ENCODE measurements at places on chromosomes 3 and 15. TPM values are rescaled to one million over a fixed set of nuclear protein-coding genes. Genes with fewer than 3 reads are reported as not detected.

DNA sequence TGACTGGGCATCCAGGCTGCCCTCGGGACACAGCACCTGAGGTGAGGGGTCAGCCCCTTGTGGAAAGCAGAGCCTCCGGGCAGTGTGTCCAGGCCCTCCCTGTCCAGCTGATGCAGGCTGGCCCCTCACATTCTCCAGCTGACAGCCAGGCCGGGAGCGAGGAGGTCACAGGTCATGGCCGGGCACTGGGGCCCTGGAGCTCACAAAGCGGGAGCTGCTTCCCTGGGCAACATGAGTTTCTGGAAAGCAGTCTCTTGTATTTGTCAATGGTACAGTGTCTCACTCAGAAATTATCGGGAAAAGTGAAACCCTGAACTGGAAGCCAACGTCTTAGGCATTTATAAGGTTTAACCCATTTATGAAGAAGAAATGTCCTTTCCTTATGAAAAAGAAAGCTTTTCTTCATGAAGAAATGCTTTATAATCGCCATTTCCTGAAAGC lies 118.5 kb downstream of the OPA1 start:
- peaks cover 17% of the 10 kb centered on the region for H3K36me3 ChIP-seq
- no peak for DNase-seq
- no peak overlapping the region for H3K4me3 ChIP-seq
- peak overlapping the region; percentile 35 for H3K27ac ChIP-seq

- no peaks in the 10 kb centered on the region for H3K27me3 ChIP-seq
- no peak overlapping the region for H3K4me3 ChIP-seq
- DNase-seq: no peak
- no peak overlapping the region for H3K27ac ChIP-seq
- peaks cover 41% of the 10 kb centered on the region for H3K4me1 ChIP-seq
Measured at GRCh38 chr15:64599226-64599625, 138.8 kb downstream of the ZNF609 start.

DNA sequence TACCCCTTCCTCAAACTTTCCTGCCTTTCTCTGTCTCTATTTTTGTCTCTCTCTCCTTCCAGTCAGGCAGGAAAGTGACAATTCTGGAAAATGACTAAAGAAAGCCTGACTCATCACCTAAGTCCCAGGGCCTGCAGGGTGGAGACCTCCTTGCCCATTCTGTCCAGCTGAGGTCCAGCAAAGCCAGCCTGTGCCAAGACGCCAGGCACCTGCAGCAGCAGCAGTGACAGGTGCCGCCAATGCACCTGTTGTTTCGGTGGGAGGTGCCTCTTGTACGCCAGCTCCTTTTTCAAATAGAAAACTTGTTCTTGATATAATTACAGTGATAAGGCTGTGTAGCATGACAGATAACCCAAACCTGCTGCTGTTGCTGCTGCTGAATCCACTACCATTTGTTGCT lies 501.3 kb downstream of the NTRK3 start:
- peaks cover 3% of the 10 kb centered on the region for H3K4me1 ChIP-seq
- H3K27ac ChIP-seq: no peak overlapping the region
- peaks cover 17% of the 10 kb centered on the region for H3K27me3 ChIP-seq
- no peak for DNase-seq

- no peaks in the 10 kb centered on the region for H3K36me3 ChIP-seq
- DNase-seq: no peak
- H3K27me3 ChIP-seq: peaks cover 2% of the 10 kb centered on the region
- H3K27ac ChIP-seq: no peak overlapping the region
Measured at GRCh38 chr3:192482809-192483208, 244.5 kb downstream of the FGF12 start.

DNA sequence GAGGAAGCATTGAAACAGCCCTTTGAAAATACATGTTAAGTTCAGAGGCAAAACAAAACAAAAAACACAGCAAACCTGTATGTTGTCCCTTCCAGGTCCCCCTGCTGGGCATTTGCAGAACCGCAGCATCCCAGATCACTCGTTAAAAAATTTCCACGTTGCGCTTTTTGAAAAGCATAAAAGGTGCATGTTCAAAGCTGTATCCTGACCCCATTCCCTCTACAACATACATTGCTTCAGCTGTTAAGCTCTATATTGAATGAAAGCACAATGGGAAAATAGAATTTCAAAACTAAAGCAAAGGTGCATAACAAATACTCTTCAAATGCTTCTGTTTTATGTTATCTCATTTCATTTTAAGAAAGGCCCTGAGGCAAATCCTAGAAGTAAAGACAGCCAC lies 328.3 kb downstream of the THSD4 start:
- no peaks in the 10 kb centered on the region for H3K36me3 ChIP-seq
- peaks cover 14% of the 10 kb centered on the region for H3K4me1 ChIP-seq
- no peak for DNase-seq
- H3K4me3 ChIP-seq: no peak overlapping the region
- H3K27ac ChIP-seq: peak overlapping the region; percentile 3
- H3K27me3 ChIP-seq: no peaks in the 10 kb centered on the region

DNA sequence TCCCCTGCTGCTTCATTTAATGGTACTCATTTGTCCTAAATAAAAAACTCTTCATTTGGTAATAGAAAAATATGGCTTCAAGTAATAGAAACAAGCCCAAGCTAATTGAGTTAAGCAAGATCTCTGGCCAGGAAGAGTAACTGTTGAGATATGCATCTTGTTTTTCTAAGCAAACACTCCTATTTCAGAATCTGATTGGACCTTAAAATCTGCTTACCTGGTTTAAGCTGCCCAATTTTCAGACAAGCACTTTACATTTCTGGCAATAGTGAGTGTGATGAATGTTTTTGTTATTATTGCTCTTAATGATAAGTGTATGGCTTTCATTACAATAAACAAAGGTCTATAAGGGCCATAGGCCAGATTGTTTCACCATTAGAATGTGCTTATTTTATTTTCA lies 86.2 kb downstream of the CMSS1 start:
- H3K36me3 ChIP-seq: peaks cover 7% of the 10 kb centered on the region
- no peaks in the 10 kb centered on the region for H3K27me3 ChIP-seq
- no peak overlapping the region for H3K4me3 ChIP-seq

Gene DUOXA2
- 0.17 TPM for total RNA-seq

- peaks cover 42% of the 10 kb centered on the region for H3K27me3 ChIP-seq
- H3K4me3 ChIP-seq: no peak overlapping the region
- no peak for DNase-seq
- peaks cover 33% of the 10 kb centered on the region for H3K4me1 ChIP-seq
- peaks cover 4% of the 10 kb centered on the region for H3K36me3 ChIP-seq
Measured at GRCh38 chr3:54856271-54856670, 71.6 kb downstream of the LRTM1 start.

GRCh38 chr3:85081191-85081906 lies 122.6 kb downstream of the CADM2 start:
- H3K36me3 ChIP-seq: no peaks in the 10 kb centered on the region
- H3K27ac ChIP-seq: peak overlapping the region; percentile 65
- no peaks in the 10 kb centered on the region for H3K4me1 ChIP-seq
- DNase-seq: no peak
- no peaks in the 10 kb centered on the region for H3K27me3 ChIP-seq

Gene CKMT1A
- total RNA-seq: 37.3 TPM

DNA sequence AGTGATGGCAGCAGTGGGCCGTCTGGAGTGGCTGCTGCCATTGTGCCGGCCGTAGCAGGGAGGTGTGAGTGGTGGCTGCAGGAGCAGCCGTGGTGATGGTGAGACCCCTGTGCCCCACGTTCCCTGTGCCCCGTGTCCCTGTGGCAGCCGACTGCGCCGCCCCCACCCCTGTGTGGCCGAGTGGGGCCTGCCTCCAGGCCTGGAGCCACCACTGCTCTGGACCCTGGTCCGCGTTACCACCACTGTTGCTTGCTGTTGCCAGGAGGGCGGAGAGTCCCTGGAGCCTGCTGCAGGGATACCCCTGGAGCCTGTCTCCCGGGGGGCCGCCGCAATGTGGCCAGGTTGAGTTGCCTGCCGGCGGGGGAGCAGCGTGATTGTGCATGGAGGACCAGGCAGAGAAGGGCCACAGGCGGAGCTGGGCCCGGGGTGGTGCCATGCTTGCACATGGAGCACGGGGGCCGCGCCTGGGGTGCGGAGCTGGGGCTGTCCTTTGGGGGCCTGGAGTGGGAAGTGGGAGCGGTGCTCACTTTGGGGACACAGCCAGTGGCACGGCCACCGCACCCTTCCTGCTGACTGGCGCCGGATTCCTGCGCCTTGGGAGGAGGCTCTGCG lies 50.1 kb downstream of the SLC6A20 start:
- H3K36me3 ChIP-seq: peaks cover 6% of the 10 kb centered on the region
- no peak overlapping the region for H3K4me3 ChIP-seq
- H3K4me1 ChIP-seq: no peaks in the 10 kb centered on the region
- no peak for DNase-seq
- no peak overlapping the region for H3K27ac ChIP-seq
- H3K27me3 ChIP-seq: no peaks in the 10 kb centered on the region

Gene GATA2
- total RNA-seq: 23.9 TPM

GRCh38 chr15:80168421-80168820 lies 15.6 kb downstream of the FAH start:
- no peak for DNase-seq
- no peak overlapping the region for H3K4me3 ChIP-seq
- H3K27me3 ChIP-seq: no peaks in the 10 kb centered on the region
- no peak overlapping the region for H3K27ac ChIP-seq
- no peaks in the 10 kb centered on the region for H3K4me1 ChIP-seq
- H3K36me3 ChIP-seq: peaks cover 23% of the 10 kb centered on the region

GRCh38 chr3:106428565-106428994 lies 559.8 kb upstream of the CBLB start:
- H3K4me1 ChIP-seq: peaks cover 8% of the 10 kb centered on the region
- no peaks in the 10 kb centered on the region for H3K36me3 ChIP-seq
- no peak overlapping the region for H3K4me3 ChIP-seq
- no peak for DNase-seq
- no peaks in the 10 kb centered on the region for H3K27me3 ChIP-seq

Gene RNU6-1
- total RNA-seq: not detected

DNA sequence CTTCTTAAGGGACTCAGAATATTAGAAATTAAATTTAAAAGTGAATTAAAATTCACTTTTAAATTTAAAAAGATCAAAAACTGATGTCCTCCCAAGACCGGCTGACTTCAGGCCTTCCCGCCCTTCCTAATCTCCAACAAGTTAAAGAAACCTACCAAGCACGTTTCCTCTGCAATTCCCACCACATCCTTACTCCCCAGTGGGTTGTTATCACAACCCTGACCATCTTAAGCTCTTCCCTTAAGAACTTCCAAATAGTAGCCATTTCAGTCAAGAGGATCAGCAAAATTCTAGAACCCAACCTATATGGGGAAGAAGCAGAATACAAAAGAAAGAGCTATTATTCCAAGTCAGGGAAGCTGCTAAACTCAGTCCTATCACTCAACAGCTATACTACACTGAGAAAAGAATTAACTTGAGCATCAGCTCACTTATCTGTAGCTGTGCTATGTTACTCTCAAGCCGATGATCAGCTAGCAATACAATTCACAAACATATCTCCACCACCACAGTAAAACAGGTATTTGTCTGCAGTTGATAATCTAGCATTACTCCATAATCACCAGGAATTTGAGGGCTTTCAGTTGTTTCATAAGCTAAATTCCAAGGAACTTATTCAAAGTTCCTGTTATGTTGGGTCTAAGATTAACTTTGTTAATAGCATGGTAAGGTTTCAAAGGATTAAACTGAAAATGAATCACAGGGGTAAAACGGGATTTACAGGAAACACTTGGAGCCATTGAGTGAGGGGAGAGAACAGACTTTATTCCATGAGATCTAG lies 14.3 kb downstream of the ABCC5 start:
- H3K4me1 ChIP-seq: peaks cover 32% of the 10 kb centered on the region
- peak overlapping the region; percentile 69 for H3K27ac ChIP-seq
- no peaks in the 10 kb centered on the region for H3K27me3 ChIP-seq

Gene SEMA6D
- total RNA-seq: 22.2 TPM

- peaks cover 4% of the 10 kb centered on the region for H3K4me1 ChIP-seq
- no peak overlapping the region for H3K4me3 ChIP-seq
- no peak for DNase-seq
- H3K36me3 ChIP-seq: no peaks in the 10 kb centered on the region
- no peak overlapping the region for H3K27ac ChIP-seq
Measured at GRCh38 chr3:151926956-151927355, 53.5 kb downstream of the SUCNR1 start.

Gene ZPLD1
- total RNA-seq: 1.5 TPM
